Gastrocnemius medialis (tissue), 4 donors: ENCODE measurements at places on chromosomes 6 and 20.

DNA sequence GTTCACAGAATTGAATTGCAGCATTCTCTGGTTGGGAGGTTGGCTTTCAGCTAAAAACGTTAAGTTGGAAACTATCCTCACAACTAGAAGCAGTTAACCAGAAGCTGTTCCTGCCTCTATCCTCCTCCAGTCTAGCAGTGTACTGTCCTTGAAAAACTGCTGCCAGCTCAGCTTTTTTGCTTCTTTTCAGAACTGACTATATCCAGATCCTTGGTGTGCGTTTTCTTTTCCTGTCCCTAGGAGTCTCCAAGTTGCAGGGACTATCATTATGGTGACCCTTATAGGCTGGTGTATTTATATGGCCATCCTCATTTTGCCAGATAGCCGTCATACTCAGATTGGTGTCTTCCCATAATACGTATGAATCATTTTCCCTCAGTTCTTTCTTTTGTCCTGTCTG lies 5.5 kb downstream of the ITCH start:
- no peak for DNase-seq

DNA sequence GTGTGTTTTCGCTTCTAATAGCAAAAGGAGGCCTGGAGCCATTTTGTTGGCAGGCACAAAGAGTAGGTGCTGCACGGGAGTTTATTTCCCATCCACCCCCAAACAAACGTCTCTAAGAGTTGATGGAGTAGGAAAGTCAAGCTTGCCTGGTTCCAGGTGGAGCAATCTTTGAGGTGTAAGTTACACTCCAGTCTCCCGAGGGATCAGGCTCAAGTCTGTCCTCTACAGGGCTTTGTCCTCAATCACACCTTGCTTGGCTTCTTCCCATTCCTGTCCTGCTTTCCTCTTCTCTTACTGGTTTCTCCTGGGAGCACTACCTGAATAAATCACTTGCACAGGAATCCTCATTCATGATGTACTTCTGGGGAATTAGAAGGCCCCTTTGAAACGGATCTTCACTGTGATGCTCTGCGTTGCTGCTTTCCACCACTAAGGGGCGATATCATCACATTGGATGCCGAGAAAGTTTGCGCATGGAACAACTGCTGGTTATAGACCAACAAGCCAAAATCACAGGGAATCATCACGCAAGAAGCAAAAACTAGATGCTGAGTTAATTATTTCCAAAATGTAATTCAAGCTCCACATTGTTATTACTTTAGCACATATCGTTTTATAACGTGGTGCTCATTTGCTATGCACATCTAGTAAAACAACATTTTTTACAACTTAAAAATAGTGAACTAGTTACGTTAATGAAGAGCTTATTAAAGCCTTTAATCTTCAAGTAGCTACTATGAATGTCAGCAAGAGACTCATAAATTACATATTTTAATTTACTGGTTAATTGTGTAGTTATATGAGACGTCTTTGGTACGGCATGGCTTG lies 156.8 kb downstream of the DNAH8 start:
- DNase-seq, result no peak

DNA sequence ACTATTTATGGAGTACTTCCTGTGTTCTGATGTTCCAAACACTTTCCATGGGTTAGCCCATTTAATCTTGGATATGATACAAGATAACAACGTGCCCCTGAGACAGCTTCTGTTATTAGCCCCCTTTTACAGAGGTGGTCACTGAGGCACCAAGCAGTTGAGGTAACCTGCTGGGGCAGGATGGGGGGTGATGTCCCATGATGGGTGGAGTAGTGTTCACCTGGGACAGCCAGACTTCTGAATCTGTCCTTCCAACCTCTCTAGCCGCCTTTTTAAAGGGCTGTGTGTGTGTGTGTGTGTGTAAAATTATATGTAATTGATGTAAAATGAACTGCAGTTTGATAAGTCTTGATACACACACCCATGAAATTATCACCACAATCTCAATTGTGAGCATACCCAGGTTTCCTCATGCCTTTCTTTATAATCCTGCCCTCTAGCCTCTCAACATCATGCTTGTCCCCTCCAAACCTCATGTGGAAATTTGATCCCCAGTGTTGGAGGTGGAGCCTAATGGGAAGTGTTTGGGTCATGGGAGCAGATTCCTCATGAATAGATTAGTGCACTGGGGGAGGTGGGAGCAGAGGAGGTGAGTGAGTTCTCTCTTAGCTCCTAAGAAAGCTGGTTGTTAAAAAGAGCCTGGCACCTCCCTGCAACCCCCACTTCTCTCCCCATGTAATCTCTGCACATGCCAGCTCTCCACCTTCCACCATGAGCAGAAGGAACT lies 39.2 kb downstream of the PLAGL2 start:
- DNase-seq, result no peak

DNA sequence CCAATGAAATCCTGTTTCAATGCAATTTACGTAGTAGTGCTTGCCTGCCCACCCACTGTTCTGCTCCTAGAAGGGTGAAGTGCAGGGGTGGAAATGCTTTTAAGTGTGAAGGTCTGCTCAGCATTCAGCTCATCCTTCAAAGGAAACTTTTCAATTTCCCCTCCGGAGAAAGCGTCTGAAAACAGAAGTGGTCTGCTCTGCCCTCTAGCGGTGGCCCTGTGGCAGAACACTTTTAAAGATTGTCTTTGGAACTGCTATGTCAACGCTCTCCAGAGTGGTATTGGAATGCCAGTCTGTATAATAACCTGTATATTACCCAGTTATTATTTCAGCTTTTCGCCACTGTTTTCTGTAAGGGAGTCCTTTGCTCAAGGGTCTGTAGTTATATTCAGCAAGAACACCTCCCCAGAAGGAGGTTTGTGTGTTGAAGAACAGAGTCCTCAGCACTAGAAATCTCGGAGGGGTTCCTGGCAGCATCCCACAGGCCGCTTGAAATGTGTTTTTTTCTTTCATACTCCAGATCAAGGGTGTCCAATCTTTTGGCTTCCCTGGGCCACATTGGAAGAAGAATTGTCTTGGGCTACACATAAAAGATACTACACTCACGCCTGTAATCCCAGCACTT lies 63.1 kb upstream of the KLHL31 start:
- no peak for DNase-seq

DNA sequence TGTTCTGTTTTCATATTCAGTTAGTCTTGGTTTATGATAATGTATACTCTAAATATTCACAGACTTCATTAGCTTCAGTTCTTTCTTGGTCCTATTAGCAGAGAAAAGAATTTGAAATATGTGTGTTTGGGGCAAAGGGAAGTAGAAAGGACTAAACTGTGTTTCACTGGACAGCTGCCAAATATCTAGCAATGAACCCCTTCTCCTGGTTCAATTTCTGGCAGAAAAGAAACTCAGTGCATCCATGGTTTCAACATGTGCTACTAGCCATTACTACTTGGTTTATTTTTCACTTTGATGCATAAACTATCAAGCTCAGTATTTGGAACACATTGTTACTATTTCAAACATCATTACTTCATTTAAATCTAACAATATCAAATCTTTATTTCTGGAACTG lies 43.6 kb downstream of the FBXL4 start:
- no peak for DNase-seq

DNA sequence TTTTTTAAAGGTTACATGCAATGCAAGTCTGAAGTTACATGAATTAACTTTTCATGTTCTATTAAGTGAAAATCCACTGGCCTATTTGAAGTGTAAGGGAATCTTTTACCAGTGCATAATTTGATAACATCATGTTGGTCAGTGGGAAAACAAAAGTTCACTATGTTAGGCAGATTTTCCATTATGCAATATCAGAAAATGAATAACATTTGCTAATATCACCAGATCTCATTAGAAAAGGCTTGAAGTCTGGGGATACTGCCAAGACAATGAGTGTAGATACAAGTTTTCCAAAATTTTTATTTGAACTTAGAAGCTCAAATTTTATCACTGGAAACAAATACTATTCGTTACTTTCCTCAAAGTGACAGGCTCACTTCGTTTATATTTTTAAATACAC lies 296.4 kb upstream of the CDH4 start:
- DNase-seq, result no peak

DNA sequence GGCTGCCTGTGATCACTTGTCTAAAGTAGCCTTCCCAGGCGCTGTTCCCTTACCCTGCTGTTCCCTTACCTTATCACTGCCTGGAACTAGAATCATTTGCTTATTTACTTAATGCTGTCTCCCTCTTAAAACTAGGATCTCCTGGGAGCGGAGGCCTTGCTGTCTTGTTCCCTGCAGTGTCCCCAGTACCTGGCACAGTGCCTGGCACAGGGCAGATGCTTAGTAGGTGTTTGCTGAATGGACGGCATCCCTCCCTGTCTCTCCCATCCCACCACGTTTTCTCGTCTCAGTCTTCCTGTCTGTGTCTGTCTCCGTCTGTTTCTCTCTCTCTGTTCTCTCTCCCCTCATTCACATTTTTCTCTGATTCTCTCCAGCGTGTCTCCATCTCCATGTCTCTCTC lies 99.9 kb upstream of the MYL9 start:
- DNase-seq, result no peak

DNA sequence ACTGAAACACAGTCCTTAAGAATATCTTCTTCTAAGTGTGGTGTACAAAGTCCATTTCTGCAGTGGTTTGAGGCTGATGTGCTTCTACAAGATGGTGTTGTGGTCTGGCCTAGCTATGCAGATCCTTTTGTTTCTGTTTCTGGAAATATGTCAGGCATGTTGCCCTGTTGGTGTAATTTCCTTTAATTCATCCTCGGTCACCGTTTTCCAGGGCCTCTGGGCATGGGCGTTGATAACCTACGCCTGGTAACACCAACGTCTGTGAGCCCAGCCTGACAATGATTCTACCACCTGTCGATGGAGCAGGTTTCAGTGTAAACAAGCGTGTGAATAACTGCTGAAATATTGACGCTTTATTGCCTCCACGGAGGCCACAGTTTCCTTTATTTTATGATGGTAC lies 33.3 kb upstream of the AFDN start:
- DNase-seq, result no peak

DNA sequence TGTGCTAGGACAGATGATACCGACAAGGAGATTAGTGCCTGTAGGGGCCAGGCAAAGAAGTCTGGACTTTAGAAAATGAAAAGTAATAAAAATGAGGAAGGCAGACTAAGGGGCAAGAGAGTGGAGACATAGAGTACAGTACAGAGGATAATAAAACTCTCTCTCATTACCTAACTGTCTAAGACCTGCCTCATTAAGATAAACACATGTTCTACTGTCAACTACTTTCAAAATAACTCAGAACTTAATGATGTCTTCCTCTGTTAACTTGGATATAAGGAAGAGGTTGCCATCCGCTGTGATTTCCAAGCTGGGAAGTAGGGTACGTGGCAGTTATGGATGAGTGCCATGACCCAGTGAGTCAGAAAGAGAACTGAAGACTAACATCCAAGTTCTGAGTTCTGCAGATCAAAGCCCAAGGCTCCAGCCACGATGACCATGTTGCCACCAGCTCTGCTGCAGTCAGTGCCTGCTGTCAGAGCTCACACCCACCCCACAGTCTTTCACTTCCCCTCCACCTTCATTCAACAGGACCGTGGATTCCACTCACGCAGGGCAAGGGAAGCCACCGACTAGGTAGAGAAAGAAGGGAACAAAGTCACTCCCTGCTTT lies 81.8 kb downstream of the KIF16B start:
- no peak for DNase-seq

DNA sequence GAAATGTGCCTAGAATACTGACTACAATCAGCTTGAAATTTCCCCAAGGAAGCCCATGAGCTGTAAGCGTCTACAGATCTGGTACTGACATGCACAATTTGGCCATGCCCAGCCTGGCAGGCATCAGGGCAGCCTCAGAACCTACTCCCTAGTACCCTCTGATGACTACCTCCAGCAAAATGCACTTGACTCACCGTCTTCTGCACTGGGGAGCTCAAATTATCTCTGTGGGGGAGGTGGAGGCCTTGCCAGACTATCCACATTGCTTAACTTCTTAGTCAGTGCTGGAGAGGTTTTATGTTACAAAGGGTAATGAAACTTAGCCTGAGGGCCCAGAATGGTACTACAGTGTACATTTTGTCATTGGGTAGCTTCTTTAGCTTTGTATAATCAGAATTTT lies 126.0 kb upstream of the ADGRF1 start:
- DNase-seq, result peak; percentile 88

GRCh38 chr6:111456208-111456607 lies 26.8 kb downstream of the REV3L start:
- no peak for DNase-seq

DNA sequence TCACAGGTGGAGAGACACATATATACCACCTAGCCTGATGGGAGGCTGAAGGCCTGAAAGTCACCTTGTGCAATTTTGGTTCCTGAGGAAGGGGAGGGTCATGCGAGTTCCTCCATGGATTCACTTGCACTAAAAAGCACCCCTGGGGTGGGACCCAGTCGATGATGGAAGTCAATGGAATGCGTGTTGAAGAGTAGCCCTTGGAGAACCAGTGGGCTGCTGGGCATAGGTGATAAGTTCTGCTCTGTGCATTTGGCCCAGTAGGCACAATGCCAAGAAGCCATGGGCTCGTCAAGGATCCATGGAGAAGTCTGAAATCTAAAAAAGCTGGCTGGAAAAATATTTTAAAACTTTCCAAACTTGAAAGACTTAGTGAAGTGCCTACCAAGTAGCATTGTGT lies 18.9 kb upstream of the SCRT2 start:
- no peak for DNase-seq

DNA sequence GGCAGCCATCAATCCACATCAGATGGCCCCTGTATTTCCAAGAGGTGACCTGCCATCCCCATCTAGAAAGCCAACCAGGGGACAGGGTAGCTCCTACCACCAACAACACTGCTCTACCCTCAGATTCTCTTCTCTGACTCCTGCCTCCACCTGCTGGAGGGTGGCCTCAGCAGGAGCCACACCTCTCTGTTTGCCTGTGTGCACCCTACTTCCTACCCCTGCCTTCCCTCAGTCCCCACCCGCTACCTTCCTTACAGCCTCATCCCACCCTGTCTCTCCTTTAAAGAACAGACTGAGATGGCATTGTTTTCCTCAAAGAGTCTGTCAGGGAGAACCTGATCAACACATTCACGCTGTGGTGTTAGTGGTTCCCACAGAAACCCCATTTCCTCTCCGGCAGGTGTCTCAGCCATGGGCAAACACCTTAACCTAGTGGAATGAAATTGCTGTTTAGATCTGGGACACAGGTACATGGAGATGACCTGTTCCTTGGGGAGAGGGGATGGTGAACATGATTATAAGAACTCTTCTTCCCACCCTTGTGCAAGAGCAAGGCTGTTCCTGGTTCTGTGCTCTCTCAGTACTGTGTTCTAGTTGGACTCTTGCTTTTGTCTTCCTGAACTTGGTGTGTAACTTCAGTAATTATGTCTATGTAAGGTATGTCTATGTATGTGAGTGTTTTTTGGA lies 1.8 kb downstream of the ENTPD6 start:
- DNase-seq, result no peak

DNA sequence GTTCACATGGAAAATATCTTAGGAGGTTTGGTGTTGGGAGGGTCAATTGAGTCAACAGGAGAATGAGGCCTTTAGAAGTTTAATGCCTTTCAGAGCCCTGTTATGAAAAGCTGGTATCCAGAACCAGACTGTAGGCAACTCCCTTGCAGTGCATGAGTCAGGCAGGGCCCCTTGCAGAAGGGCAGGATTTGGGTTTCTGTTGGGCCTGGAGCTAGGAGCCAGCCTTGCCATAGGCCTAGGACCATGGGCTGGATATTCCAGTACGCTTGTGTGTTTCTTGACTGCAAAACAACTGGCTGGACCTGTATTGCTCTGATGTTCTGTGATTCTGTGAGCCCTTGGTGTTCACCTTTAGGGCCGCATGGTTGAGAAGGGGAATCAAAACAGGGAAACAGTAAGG lies 350.9 kb upstream of the PRND start:
- DNase-seq, result no peak

- no peak for DNase-seq
Measured at GRCh38 chr20:51020657-51021056, 2.2 kb downstream of the KCNG1 start.

GRCh38 chr6:45677381-45678284 lies 299.9 kb upstream of the SUPT3H start:
- no peak for DNase-seq

- DNase-seq, result no peak
Measured at GRCh38 chr20:25076201-25076600, 5.7 kb downstream of the VSX1 start.
